ENCODE measurements at places on chromosomes 1 and 21.
A peak's percentile ranks its signal among the peaks of the same experiment; 100 is the strongest.

GRCh38 chr1:31771891-31772668, 7.9 kb upstream of the ADGRB2 start:
- DNase-seq = no peak

GRCh38 chr21:37704751-37705150, 211.5 kb downstream of the KCNJ6 start:
- no peak for DNase-seq

GRCh38 chr1:100657876-100658715, 61.4 kb upstream of the VCAM1 start:
- no peak for DNase-seq

- no peak for DNase-seq
Observed at GRCh38 chr1:109484519-109484975, 842 bp downstream of the ATXN7L2 start.

GRCh38 chr1:58397187-58397820, 149.2 kb downstream of the OMA1 start:
- DNase-seq = no peak

DNA sequence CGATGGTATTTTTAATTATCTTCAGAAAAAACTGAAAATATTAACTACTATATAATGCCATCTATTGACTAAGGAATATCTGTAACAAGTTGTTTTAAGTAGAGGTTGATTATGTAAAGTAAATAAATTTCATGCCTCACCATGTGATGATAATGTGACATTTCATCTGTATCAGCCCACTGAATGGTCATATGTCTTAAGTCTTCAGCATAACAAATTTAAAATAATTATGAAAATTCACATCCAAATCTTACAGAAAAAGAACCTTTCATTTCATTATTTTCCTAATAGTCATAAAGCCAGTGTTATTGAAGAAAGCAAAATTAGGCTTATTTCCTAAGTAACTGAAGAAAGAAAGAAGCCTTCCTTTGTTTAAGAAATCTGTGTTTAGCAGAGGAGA, 72.6 kb downstream of the ITGB3BP start:
- no peak for DNase-seq

DNA sequence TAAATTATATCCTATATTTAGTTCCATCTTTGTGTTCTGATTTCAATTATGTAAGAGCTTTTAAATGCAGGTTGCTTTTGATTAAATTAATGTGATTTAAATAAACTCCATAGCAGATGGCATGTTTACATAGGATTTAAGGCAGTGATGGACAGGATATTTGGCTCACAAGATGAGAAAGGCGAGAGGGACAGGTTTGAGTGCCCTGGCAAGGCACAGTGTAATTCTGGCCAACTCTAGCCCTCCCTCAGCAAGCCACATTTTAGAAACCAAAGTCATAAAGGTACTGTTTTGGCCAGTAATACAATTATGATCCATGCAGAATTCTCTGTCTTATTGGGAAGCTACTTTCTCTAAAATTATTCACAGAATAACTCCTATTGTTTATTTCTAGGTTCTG, 50.6 kb upstream of the C1orf146 start:
- no peak for DNase-seq

- no peak for DNase-seq
Observed at GRCh38 chr1:218700666-218701065, 355.5 kb downstream of the TGFB2 start.

DNA sequence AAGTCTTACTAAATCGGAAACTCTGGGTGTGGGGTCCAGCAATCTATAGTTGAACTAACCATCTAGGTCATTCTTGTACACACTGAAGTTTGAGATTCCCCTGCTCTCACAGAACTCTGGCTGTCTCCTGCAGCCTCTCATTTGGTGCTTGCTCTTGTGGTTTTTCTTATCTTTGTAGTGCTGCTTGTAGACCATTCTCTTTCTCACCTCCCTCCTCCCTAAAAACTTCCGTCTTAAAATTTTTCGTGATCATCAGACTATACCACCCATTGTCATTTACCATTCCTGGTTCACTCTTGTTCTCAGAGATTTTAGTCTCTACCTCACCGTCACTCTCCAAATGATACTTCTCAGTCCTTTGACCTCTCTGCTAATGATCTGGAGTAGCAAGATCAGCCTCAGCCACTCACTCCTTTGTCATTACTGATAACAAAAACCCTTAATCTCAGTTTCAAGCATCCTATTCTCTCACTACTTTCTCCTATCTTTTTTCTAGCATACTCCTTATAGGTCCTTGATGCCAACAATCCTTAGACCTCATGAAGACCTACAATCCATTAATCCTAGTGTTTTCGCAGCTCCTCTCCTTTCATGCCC, 13.0 kb upstream of the EPHX4 start:
- DNase-seq = no peak

GRCh38 chr1:15704526-15705183, 20.5 kb downstream of the PLEKHM2 start:
- no peak for DNase-seq

- no peak for DNase-seq
Observed at GRCh38 chr1:241366196-241366595, 9.2 kb upstream of the RGS7 start.

DNA sequence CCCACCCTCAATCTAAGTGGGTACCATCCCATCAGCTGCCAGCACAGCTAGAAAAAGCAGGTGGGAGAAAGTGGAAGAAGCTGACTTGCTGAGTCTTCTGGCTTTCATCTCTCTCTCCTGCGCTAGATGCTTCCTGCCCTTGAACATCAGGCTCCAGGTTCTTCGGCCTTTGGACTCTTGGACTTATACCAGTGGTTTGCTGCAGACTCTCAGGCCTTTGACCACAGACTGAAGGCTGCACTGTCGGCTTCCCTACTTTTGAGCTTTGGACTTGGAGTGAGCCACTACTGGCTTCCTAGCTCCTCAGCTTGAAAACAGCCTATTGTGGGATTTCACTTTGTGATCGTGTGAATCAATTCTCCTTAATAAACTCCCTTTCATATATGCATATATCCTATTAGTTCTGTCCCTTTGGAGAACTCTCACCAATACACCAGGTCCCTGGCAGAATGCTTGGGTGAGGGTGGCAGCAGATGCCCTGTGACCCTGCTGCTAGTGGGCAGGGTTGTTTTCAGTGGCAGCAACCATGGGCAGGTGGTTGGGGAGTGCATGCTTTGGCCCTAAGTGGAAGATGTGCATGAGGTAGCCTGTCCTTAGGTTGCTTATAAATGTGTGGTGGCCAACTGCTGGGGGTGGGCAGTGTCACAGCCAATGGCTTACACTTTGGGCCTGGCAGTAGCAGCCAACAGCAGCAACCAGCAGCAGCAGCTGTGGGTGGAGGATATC, 10.8 kb upstream of the ADAM30 start:
- DNase-seq = no peak

GRCh38 chr1:227372726-227373130, 54.4 kb upstream of the CDC42BPA start:
- no peak for DNase-seq

GRCh38 chr1:241950390-241950789, 7.2 kb upstream of the BECN2 start:
- no peak for DNase-seq

- DNase-seq = no peak
Observed at GRCh38 chr1:19770436-19771190, 29.1 kb downstream of the TMCO4 start.

DNA sequence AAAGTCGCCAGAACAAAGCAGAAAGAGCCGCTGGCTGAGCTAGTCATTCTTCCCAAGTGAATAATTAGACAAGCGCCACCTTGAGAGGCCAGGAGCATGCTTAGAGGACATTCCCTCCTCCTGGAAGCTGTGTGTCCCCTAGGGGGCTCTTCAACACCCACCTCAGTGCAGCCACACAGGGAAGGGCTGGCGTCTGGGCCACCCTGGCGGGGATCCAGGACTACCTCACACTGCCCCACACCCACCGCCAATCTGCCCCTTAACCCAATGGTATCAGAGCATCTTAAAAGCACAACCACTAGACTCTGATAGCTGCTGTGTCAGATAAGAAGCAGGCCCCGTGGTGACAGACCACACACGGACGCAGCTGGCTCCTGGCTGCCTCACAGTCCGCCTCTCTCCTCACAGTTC, 24.9 kb downstream of the SETD4 start:
- no peak for DNase-seq

- DNase-seq = peak; percentile 48
Observed at GRCh38 chr1:154608397-154609270, 648 bp upstream of the ADAR start.
